ENCODE measurements at places on chromosomes 16 and 17. TPM values are rescaled to one million over a fixed set of nuclear protein-coding genes. Genes with fewer than 3 reads are reported as not detected.

DNA sequence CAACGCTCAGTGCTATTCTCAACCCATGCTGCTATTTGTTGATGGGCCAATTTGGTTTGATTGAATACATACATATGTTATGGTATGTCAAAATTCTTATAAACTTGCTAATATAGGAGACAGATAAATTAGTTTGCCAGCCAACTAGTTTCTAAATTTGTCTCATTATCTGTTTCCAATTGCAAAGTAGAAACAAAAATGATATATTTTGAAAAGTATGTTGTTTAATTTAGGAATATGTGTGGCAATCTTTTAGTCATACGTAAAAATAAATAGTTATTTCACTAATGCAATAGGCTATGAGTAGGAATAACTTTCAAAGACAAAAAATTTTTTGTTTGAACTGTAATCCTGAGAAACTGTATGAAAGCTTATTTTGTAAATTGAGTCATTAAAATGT lies 210.6 kb upstream of the KCNJ16 start:
- DNase-seq = no peak

GRCh38 chr17:17971431-17972125 lies 622 bp downstream of the TOM1L2 start:
- DNase-seq = no peak

- DNase-seq = peak; percentile 94
Measured at GRCh38 chr17:28878981-28879380, 18.6 kb downstream of the FLOT2 start.

DNA sequence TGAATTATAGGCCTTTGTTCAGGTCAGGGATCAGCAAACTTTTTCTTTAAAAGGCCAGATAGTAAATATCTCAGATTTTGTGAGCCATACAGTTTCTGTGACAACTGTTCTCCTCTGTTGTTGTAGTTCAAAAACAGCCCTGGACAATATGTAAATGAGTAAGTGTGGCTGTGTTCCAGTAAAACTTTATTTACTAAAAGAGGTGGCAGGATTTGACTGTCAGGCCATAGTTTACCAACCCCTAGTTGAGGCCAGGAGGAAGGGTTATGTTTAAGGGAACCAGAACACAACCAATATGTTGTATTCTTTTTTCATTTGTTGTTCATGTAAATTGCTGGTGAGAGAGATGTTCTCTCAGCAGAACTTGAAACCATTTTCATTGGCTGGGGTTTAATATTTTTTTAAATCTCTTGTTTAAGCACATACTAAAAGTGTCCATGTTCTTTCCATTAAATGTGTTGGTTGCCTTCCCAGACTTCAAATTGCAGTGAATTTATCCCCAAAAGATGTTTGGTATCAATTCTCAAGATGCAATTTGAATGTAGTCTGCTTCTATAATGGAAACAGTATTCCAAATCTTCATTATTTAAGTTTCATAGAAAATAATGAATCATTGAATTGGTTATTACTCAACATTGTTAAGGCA lies 260.3 kb downstream of the FTO start:
- DNase-seq = no peak

DNA sequence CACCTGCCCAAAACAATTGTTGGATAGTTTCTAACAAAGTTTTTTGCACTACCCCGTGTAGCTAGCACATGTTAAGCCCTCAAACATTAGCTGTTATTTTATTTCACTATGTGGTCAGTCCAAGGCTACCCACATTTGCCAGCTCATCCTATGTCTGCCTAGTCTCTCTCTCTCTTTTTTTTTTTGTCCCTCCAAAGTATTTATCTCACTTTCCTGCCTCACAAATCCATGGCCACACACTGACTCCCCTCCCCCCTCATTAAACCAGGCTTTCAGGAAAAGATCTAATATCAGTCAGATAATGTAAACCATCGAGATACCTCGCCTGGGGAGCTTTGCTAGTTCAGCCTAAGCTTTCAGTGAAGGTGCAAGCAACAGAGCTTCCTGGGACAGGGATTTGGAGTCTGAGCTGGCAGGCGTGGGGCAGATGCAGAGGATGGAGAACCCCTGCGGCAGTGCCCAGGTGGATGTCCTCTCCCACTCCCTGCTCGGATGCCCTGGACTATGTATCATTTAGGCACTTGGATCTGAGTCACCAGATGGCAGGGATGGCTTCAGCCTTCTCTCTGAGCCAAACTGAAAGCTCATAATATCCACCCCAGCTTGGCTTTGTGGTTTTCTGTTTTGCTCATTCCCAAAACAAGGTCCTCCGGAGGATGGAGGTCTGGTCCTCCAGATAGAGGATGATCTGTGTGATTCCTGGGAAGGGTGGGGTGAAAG lies 73.7 kb upstream of the FOXF1 start:
- DNase-seq = no peak

DNA sequence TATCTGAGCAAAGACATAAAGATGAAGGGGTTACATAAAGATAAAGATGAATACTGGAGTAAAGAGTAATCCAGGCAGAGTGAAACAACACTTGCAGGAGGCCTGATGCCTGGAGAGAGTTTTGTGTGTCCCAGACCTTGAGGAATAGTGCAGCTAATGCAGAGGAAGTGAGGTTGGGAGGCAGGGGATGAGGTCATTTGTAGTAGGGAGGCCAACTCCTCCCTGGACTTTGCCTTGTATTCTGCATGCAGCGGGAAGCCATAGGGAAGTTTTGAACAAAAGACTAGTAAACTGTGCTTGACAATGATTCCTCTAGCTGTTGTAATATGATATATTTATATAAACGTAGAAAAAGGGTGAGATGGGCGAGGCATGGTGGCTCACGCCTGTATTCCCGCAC lies 356.6 kb downstream of the KCNJ2 start:
- DNase-seq = no peak

DNA sequence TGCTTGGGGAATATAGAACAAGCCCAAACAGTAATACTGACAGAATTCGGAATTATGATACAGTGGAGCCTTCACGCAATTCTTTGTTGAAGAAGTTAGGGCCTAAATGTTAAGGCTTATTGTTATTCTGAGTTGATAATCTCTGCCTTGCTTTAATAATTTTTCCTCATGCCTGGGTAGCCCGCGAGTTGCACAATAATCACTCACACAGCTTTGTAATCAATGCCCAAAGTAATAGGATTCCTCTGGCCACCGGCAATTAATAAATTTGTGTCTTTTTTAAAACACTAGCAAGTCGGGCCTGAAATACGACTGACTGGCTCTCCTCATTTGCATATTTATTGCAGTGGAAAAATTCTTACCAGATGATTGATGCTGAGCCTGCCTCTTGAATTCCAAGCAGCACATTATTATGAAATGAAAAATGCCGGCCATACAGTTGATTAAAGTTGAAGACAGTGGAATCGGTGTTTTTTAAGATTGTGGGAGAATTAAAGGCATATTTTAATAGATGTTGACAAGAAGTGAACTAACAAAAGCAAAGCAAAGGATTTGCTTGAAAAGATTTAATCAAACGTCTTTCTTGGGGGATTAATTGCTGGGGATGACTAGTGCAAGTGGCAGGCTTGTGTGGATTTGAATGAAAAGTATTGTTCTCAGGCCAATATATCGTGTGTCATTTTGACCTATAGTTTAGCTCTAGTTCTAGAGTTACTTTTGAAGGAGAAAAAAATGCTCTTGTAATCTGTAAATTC lies 30.2 kb downstream of the AATF start:
- no peak for DNase-seq

GRCh38 chr17:43453331-43453812 lies 30.4 kb upstream of the DHX8 start:
- DNase-seq = no peak

DNA sequence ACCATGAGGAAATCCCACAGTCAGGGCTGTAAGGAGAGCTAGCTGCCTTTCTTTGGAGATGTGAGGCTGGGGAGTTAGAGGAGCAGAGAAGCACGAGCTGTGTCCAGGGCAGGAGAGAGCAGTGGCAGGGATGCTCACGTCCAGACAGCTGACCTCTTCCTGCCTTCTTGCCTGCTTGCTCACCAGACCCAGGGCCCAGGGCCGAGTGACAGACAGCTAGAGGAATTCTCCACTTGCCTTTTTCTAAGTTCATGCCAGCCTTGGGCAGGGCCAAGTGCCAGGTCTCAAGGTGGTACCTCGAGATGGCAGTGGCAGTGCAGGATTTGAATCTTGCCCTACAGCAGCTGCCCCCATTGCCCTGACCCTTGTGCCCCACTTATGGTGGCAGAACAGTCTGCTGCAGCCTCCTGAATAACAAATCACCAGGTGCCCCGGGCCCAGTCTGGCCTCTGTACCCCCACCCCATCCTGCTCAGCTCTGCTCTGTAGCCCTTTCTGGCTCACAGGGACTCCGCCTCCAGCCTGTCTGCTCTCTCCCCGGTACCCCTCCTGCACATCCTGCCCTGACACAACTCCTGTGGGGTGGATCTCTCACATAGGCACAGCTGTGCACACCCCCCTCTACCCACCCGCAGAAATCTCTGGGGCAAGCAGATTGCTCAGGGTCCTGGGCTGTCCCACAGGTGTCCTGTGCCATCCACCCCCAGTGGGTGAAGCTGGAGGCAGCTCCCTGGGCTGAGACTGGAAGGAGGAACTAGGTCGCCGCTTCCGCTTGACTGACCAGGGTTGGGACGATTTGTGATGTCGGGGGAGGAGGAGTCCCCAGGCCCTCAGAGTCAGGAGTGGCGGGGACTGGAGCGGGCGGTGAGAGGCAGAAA lies 25.9 kb downstream of the GRIN2C start:
- no peak for DNase-seq

GRCh38 chr16:65125322-65125721 lies 3.5 kb upstream of the CDH11 start:
- no peak for DNase-seq

- DNase-seq = no peak
Measured at GRCh38 chr16:12349936-12350850, 373.7 kb downstream of the SNX29 start.

GRCh38 chr16:5450409-5451104 lies 353.0 kb upstream of the EEF2KMT start:
- DNase-seq = peak; percentile 85

DNA sequence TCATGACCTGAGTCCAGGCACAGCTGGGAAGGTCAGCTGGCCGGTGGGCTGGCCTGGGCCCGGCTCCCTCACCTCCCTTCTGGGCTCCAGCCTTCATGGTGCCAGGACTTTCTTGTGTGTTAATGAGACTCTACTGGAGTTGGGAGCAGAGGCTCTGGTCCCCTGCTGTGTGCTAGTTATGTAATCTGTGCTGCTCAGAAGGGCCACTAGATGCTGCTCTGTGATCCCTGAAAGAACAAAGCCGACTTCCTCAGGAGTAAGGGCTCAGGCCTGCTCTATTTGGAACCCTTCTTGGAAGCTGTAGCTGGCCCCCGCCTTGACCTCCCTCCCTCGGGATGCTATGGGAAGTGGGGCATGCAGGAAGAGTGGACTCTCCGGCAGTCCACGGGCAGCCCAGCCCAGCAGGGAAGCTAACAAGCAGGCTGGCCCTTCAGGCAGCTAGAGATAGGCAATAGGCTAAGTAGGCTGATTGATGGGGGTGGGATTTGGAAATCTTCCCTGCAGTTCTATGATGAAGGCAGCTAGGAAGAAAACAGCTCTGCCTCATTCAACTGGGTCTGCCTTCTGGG lies 3.3 kb upstream of the CDK5R1 start:
- peak; percentile 96 for DNase-seq

GRCh38 chr17:15261802-15262290 lies 3.3 kb downstream of the PMP22 start:
- DNase-seq = peak; percentile 80

- DNase-seq = peak; percentile 98
Measured at GRCh38 chr17:73342050-73342522, 30.3 kb upstream of the CDC42EP4 start.

DNA sequence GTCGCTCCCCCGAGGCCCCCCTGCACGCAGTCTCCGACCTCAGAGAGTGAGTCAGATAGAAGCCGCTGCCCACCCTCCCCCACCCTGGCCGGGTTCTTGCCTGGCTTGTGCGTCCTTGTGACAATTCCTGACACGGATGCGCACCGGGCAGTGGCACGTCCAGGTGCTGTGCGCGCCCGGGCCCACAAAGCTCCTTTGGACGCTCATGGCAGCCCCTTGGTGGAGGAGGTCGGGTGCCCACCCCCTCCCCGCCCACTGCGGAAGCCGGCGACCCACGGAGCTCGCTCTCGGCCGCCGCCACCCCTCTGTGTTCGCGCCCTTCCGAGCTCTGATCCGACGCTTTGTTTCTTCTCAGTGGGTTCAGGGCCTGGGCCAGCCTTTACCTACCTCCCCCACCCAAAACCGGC lies 662 bp upstream of the TUBB3 start:
- DNase-seq = peak; percentile 92

GRCh38 chr16:66144641-66145040 lies 221.8 kb upstream of the CDH5 start:
- no peak for DNase-seq

DNA sequence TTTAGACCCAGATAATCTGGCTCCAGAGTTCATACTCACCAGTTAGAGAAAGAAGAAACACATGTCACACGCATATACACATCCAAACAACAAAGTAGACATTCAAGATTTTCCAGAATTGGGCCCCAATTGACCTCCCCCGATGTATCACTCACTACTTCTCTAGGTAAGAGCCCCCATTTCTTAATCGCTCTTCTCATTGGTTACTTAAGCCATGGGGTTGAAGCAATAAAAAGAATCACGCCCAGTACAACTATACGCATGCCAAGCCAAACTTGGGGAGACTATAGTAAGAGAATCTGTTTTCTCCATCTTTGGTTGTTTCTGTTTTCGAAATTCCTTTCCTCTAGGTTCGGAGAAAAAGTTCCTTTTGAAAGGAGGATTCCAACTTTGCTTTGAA lies 565 bp downstream of the DDX52 start:
- no peak for DNase-seq

GRCh38 chr16:17078931-17079631 lies 391.7 kb downstream of the XYLT1 start:
- DNase-seq = no peak

GRCh38 chr16:55555436-55555835 lies 11.0 kb upstream of the CAPNS2 start:
- DNase-seq = no peak

DNA sequence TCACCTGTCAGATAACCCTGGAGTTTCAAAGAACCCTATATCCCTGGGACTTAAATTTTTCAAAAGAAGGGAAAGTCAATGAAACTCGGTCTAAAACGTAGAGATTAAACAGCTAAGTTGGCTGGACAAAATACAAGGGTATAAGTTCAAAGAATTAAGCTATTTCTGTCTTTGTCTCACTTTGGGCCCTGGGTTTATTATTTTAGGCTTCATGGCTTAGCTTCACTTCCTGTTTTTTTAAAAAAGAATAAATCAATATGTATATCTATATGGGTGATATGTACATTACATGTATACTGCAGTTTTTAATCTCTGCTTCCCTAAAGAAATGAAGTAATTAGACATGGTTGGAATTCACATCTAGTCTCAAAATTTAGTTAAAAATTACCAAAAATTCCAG lies 132.3 kb downstream of the TRIM37 start:
- no peak for DNase-seq

- no peak for DNase-seq
Measured at GRCh38 chr16:84914273-84914672, 94.5 kb downstream of the CRISPLD2 start.

Gene SPIRE2
- total RNA-seq = 12.8 TPM

Gene CRYBA1
- not detected for total RNA-seq

Gene UBE2I
- 282 TPM for total RNA-seq

Gene OR4D1
- 0.08 TPM for total RNA-seq

Gene ZNF821
- total RNA-seq = 12.7 TPM

Gene TMEM235
- total RNA-seq = not detected

Gene KRT20
- total RNA-seq = not detected

Gene CACNG1
- not detected for total RNA-seq

Gene LITAFD
- not detected for total RNA-seq

Gene KRTAP4-4
- total RNA-seq = not detected

Gene CES5A
- not detected for total RNA-seq

Gene CSH1
- total RNA-seq = not detected

Gene XAF1
- not detected for total RNA-seq

Gene PNMT
- total RNA-seq = 1.0 TPM

Gene ABCA9
- not detected for total RNA-seq

Gene MYH8
- not detected for total RNA-seq

Gene TNFRSF17
- not detected for total RNA-seq

Gene CCL14
- total RNA-seq = not detected

Gene BOLA2
- total RNA-seq = 10.6 TPM

Data from endodermal cell (in vitro differentiated cells).